Cardiac muscle cell (in vitro differentiated cells and primary cell): ENCODE measurements at places on chromosomes 16 and 17.

GRCh38 chr16:87310610-87311009 lies 6.6 kb downstream of the C16orf95 start:
- DNase-seq: no peak

DNA sequence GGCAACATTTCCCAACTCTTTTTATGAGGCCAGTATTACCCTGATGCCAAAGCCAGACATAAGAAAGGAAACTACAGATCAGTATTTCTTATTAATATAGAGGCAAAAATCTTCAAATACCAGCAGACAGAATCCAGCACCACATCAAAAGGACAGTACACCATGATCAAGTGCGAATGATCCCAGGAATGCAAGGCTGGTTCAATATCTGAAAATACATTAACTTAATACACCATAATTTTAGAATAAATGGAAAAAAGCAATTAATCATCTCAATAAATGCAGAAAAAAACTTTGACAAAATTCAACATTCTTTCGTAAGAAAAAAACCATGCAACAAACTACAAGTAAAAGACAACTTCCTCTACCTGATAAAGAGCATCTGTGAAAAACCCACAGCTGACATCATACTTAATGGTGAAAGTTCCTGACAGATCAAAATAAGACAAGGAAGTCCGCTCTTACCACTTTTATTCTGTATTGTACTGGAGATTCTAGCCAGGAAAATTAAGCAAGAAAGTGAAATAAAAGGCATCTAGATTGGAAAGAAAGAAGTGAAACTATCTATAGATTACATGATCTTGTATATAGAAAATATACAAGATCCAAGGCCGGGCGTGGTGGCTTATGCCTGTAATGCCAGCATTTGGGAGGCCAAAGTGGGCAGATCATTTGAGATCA lies 26.4 kb upstream of the MAPK3 start:
- DNase-seq: no peak

DNA sequence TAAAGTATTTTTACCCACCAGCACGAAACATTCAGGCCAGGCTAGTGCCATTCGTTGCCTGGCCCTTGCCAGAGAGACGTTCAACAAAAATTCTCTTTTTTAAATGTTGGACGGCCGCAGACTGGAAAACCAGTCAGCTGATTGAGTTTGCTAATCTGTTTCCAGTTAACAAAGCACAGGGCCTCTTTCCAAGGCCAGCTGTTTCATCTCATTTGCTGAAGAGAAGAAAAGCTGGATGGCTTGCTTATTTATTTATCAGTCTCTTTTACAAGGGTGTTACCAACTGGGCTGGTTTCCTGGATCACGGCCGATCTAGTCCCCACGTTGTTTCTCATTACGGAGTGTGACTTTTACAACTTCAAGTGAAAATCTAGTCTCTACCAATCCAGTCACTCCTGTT lies 418.7 kb upstream of the DYNLRB2 start:
- DNase-seq: peak; percentile 57

DNA sequence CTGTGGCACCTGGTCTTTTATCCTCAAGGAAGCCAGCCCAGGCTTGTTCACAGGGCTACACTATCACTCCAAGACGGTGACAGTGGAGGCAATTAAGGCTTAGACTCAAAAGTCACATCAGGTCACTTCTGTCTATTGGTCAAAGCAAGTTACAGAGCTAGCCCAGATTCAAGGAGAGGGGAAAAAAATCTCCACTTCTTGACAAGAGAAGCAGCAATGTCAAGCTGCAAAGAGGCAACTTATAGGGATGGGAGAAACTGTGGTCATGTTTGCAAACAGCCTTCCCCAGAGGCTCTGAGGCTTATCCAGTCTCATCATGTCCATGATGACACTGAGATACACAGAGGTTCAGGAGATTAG lies 31.6 kb downstream of the SERPINF1 start:
- no peak for DNase-seq

DNA sequence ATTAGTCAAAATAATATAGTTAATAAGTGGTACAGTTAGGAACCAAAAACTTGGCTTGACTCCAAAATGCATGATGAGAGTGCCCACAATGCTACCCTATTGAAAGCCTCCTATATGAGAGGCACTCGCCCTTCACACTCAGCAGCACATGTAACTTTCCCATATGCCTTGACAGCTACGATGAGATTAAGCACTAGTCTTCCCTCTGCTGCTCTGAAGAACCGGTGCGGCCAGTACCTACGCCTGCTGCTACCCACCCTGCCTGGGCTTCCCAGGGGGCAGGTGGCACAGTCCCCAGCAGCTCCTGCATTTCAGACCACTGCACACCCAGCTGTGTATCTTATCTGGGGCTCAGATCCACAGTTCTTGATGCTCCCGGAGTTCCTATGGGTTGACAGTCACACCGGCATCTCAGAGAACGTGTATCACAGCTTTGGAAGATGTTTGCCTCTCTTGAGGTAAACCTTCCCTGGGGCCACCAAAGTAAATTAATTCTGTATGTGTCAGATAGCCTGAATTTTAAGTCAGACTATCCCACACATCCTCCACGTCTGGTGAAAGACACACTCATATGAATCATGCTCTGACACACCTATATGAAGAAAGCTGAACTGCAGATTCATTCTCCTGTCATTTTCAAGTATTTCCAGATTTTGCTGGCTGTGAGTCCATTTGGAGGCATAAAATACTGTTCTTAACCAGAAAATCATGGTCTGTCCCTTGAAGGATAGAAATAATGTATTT lies 77.8 kb downstream of the MYH10 start:
- peak; percentile 29 for DNase-seq

GRCh38 chr17:53335443-53335842 lies 487.3 kb upstream of the KIF2B start:
- no peak for DNase-seq

DNA sequence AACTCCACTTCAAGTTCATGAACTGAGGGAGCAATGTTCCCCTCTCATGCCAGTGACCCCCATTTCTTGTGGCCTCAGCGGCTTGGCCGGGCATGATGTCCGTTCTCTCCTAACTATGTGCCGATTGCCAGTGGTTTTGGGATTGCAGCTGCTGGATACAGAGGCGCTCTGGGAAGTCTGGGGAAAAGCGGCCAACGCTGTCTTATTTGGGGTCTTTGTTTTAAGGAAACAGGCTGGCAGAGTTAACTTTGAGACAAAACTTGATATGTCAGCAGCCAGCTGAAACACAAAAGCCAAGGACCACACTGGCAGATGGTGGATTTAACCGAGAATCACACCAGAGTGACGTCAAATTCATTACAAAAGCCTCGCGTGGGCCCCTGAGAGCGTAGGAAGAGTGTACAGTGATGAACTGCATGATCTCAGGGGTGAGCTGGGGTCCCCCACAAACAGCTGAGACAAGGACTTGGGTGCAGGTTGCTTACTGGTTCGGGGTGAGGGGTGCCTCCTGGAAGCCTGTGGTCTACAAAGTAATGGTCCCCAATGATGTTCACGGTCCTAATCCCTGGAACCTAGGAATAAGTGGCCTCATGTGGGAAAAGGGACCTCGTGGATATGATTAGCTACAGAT lies 180.4 kb downstream of the IRF8 start:
- DNase-seq: no peak

- no peak for DNase-seq
Measured at GRCh38 chr16:29304251-29304650, 102.3 kb downstream of the NPIPB11 start.

- DNase-seq: no peak
Measured at GRCh38 chr17:57536289-57536688, 208.8 kb downstream of the CCDC182 start.

DNA sequence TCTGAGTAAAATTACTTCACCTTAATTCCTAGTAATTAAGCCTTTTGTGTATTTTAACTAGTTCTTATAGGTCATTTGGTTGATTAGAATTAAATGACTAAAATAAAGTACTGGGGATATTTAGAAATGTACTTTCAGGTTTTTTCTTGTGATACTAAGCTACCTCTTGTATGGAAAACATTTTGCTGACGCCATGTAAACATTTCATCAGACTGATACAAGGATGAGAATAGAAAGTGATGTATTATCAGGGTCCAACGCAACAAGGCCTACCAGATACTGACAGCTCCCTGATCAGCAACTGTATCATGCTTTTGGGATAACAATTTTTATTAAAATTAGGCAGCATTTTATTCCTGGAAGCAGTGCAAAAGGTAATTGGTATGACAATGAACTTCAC lies 1.7 kb downstream of the SMARCE1 start:
- no peak for DNase-seq

GRCh38 chr16:66366433-66367299 lies at the start of gene CDH5:
Gene CDH5 (plus strand): TSS chr16:66366691. CDS start chr16:66379338, 12,647 bp downstream.
- no peak for DNase-seq

GRCh38 chr17:205148-205669 lies 23.8 kb upstream of the DOC2B start:
- DNase-seq: no peak

GRCh38 chr16:19104607-19105006 lies 9.2 kb upstream of the ITPRIPL2 start:
- DNase-seq: no peak

DNA sequence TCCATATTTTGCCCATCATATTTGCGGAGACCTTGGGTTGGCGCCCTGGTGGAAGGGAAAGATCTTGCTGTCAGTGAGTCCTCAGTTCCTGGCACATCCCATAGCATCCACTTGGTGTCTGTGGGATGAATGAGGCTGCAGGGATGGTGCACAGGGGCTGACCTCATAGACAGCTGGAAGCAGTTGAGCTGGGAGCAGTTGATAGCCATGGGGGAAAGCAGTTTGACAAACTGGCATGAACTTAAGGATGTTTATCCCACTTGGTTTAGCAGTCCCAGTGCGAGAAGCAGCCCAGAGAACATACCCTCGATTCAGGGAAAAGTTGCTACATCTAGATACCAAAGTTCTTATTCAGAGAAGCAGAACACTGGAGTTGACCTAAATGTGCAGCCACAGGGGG lies 80.7 kb downstream of the SNX29 start:
- peak; percentile 66 for DNase-seq

DNA sequence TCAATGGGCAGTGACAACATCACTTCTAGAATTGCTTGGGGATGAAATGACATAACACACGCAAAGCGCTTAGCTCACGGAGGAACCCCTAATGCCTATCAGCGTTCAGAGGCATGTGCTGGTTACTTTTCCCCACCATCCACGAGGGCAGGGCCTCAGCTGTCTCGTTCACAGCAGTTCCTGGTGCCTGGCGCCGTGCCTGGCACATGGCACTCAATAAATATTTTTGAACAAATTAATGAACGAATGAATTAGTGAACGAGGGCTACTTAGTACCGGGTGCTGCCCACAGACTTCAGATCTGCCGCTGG lies 14.1 kb upstream of the CIBAR2 start:
- DNase-seq: no peak

GRCh38 chr17:13931111-13931526 lies 138.2 kb upstream of the COX10 start:
- DNase-seq: peak; percentile 70

- DNase-seq: no peak
Measured at GRCh38 chr16:67999985-68000384, 701 bp upstream of the DPEP2 start.

- no peak for DNase-seq
Measured at GRCh38 chr16:80231888-80232287, 308.9 kb upstream of the DYNLRB2 start.

GRCh38 chr16:11429823-11430222 lies 84.6 kb downstream of the RMI2 start:
- DNase-seq: no peak

DNA sequence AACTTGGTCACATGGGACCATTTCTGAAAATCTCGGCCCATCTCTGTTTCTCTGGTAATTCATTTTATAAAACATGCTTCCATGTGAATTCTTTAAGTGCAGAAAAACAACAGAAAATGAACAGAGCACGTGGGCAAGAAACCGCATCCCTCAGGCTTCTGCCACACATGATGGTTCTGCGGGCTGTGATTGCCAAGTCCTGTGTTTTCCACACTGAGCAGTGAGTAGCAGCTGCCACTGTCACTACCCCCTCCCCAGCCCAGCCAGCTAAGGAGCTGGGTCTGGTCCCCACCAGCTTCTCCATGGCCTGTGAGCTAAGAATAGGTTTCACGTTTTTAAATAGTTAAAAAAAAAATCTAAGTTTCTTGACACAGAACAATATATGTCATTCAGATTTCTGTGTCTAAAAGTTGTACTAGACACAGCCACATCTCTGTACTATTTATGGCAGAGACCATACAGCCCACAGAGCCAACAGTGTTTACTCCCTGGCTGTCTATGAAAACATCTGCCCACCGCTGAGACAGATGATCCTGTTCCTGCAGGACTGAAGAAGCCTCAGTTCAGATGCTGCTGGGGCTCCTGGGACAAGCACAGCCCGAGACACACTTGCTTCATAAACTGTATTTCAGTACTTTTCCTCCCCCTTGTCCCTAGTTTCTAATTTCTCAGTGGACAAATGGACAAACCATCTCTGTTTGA lies 41.5 kb downstream of the USP22 start:
- DNase-seq: no peak

GRCh38 chr17:17235212-17236174 lies 1.5 kb downstream of the FLCN start:
- no peak for DNase-seq

DNA sequence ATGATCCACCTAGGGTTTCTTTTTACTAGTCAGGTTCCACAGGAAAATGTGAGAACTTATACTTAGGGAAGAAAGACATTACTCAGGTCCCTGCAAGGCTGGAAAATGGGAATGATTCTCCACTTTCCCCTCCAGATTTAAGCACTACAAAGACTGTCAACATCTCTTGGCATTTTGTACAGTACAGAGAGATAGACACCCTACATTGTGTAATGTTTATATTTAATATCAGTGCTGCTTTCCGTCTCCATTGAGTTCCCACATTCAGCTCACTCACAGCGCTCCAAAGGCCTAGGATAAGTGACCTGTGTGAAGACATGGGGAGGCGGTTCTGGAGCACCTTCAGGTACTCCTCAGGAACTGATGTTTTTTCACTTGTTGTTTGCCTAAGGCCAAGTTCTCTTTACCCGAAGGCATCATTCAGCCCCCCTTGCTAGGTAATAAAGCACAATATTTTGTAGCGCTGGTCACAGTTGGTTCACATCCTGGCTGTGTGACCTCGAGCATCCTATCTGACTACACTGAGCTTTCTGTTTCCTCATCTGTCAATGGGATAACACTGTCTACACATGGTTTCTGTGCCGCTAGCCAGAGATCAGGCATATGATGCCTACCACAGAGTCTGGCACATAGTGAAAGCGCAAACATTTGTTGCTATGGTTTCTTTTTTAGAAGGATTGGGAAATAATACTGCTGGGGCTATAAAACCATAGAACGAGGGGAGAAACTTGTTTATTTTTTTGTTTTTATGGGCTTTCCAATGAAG lies 226.6 kb downstream of the ZFHX3 start:
- DNase-seq: no peak

- peak; percentile 54 for DNase-seq
Measured at GRCh38 chr17:43983515-43984411, 20.7 kb upstream of the NAGS start.
